CD4-positive, alpha-beta T cell treated with Interleukin-17A for 4 hours (primary cell): ENCODE measurements at places on chromosomes 6 and 20.

DNA sequence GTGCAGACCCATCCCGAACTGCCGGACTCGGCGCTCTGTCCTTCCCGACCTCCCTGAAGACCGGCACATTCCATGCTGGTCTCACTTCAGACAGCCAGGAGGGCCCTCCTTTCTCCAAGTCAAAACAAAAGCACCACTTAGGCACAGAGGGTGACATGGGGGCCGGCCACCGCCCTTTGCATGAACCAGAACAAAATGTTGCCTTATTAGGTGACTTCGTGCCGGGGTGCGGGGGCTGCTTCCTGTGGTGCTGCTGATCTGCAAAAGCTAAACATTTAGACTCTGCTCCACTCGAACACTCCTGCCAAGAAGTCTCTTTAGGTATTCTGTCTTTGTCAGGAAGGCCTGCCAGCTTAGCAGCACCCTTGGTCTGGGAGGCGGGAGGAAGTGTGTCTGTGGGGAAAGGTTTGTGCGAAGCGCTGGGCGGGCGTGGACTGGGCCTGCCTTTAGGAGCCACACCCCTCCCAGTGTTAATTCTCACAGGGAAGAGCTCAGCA lies 133.8 kb downstream of the SMOC2 start:
- DNase-seq, result no peak

- DNase-seq, result peak; percentile 21
Measured at GRCh38 chr6:14277405-14277930, 159.9 kb downstream of the CD83 start.

DNA sequence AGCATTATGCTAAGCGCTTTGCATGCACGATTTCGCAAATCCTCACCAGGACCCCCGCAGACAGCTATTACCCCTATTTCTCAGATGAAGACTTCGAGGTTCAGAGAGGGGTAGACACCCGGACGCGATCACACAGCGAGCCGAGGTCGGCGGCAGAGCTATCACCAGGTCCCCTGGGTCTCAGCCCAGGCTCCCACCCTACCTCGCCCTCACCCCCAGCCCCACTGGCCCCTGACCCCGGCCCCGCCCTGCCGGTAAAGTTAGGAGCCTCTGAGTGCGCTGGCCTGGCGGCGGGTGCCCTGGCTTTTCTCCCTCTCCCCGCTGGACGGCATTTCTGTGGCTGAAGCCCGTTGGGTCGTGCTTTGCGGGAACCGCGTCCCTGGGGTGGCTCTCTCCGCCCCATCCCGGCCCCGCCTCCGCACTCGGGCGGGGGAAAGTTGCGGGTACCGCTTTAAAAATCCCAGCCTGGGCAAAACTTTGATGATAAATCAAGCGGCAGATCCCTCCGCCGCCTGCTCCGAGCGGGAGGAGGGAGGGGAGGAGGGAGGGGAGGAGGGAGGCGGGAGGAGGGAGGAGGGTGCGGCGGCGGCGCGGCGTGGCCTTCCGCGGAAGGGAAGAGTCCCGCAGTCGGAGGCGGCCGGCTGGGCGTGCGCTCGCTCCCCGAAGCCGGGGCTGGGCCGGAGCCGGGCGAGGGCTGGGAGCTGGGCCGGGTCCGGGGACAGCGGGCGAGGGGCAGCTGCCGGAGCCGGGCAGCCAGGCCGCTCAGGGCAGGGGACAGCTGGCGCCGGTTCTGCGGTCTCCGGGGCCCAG lies at the start of gene VSTM2L:
TSS of gene VSTM2L (plus strand) at position 624 of the 810 bp plus-strand sequence. CDS start 224 bp downstream, outside the sequence.
- no peak for DNase-seq

GRCh38 chr6:170162775-170163404 lies 128.0 kb downstream of the DLL1 start:
- DNase-seq, result no peak

GRCh38 chr6:164579035-164579434 lies 730.4 kb downstream of the C6orf118 start:
- no peak for DNase-seq

DNA sequence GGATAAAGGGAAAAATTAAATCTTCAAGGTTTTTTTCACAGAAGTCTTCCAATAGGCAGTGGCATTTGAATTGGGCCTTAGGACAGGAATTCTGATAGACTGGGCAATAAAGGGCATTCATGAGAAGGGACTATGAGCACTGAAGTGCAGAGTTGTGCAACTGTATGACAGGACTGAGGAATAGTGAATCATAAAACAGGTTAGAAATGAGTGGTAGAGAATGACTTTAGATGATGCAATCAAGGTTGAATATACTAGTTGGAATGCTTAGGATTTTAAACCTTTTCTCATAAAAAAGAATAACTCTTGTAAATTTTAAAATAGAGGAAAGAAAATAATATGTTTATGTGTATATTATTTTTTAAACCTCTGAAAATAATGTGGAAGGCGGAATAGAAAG lies 944.7 kb downstream of the PHF3 start:
- no peak for DNase-seq

- DNase-seq, result peak; percentile 40
Measured at GRCh38 chr6:38671885-38672467, 31.0 kb downstream of the GLO1 start.

DNA sequence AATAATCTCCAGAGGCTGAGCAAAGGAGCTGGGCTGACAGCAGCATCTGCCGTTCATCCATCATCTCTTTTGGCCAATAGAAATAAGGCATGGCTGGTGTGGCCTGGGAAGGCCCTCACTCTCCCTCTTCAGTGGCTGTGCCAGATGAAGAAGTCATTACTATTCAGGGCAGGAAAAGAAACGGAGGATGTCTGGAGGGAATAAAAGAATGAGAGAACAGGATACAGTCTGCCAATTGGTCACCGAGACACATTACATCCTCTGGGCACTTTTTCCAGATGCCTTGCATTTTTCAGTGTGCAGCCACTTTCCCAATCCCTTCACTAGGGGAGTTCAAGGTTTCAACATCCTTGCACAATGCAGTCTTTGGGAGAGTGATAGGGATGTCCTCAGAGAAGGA lies 32.2 kb upstream of the VGLL2 start:
- no peak for DNase-seq

- DNase-seq, result no peak
Measured at GRCh38 chr6:5365436-5366195, 104.3 kb downstream of the FARS2 start.

DNA sequence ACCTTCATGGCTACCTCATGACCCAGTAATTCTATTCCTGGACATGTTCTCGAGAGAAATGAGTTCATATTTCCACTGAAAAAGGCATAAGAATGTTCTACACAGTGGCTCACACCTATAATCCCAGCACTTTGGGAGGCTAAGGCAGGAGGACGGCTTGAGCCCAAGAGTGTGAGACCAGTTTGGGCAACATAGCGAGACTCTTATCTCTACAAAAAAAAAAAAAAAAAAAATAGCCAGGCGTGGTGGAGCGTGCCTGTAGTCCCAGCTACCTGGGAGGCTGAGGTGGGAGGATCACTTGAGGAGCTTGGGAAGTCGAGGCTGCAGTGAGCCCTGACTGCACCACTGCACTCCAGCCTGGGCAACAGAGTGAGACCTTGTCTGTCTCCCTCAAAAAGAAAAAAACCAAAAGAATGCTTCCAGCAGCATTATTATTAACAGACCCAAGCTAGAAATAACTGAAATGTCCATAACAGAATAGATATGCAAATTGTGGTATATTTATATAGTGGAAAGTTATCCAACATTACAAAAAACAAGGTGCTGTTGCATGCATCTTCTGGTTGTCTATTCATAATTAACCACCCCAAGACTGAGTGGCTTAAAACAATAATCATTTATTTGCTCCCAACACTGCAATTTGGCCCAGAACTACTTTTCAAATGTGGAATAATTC lies 9.4 kb upstream of the RAB44 start:
- no peak for DNase-seq

- DNase-seq, result no peak
Measured at GRCh38 chr20:56565511-56565910, 32.5 kb downstream of the FAM209B start.

DNA sequence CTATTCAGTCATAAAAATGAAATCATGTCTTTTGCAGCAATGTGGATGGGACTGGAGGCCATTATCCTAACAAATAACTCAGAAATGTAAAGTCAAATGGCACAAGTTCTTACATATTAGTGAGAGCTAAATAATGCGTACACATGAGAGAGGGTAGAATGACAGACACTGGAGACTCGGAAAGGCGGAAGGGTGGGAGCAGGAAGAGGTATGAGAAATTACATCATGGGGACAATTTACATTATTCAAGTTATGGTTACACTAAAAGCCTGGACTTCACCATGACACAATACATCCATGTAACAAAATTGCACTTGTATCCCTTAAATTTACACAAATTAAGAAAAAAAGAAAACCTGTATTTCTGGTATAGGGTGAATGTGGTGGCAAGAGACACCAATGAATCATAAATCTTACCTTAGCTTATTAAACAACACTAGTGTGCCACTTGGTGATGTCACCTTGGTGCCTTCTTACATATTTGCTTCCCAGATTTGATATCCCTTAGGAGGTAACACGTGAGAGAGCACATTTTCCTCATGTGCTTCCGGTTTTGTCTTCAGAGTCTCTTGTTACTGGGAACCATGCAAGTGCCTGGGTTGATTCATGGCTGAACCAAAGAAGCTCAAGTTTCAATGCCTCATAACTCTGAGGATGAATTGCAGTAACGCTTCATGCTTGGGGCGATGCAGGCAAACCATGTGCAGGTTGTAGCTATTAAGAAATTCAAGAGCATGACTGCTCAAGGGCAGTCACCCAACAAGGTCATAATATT lies 84.6 kb downstream of the DCDC2 start:
- DNase-seq, result no peak

- no peak for DNase-seq
Measured at GRCh38 chr20:60246751-60247150, 288.5 kb downstream of the CDH26 start.

GRCh38 chr20:10137533-10137932 lies 81.1 kb upstream of the SNAP25 start:
- no peak for DNase-seq

GRCh38 chr20:24321973-24322372 lies 147.5 kb upstream of the SYNDIG1 start:
- no peak for DNase-seq

- no peak for DNase-seq
Measured at GRCh38 chr6:103925317-103925716, 934.4 kb downstream of the HACE1 start.
